ENCODE measurements at places on chromosomes 3 and 15. TPM values are rescaled to one million over a fixed set of nuclear protein-coding genes. Genes with fewer than 3 reads are reported as not detected.

GRCh38 chr15:56919609-56920366, 1.3 kb downstream of the TCF12 start:
- peak; percentile 79 for DNase-seq

DNA sequence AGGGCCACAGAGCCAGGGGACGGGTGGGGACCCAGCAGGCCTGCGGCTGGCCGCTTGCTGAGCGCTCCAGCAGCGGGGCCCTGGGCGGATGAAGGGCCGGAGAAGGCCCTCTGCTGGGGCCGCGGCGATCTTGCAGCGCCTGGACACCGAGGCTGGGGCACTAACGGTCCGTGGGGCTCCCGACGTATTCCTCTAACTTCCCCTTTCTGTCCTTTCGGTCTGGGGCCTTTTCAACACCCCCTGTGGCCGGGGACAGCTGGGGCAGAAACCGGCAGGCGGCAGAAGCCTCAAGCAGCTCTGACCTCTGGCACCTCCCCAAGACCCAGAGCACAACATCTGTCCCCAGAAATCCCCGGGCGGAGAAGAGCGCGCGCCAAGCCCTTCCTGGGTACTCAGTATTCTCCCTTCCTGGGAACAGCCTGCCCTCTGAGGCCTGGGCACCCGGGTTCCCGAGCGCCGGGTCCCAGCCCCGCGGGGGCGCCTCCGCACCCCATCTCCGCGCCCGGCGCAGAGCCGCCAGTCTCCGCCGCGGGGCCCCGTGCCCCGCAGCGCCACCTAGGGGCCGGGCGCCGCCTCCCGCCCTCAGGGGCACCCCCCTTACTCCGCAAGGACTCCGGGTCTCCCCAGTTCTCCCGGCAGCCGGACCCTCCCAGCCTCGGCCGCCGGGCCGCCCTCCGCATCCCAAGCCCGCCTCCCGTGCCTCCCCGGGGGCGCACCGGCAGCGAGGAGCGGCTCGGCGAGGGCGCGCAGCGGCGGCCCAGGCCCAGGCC, 582 bp upstream of the SLCO3A1 start:
- DNase-seq, result peak; percentile 78

DNA sequence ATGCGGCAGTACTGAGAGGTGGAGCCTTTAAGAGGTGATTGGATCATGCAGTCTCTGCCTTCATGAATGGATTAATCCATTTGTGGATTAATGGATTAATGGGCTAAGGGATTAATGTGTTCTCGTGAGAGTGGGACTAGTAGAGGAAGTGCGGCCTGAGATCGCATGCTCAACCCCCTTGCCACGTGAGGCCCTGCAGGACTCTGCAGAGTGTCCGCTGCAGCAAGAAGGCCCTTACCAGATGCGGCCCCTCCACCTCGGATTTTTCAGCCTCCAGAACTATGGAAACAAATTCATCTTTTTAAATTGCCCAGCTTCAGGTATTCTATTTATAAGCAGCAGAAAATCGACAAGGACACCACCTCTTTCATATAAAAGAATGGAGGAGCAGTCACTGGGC, 148.8 kb downstream of the TPRA1 start:
- DNase-seq, result no peak

- peak; percentile 83 for DNase-seq
Measured at GRCh38 chr15:94119923-94120775, 111.2 kb upstream of the MCTP2 start.

DNA sequence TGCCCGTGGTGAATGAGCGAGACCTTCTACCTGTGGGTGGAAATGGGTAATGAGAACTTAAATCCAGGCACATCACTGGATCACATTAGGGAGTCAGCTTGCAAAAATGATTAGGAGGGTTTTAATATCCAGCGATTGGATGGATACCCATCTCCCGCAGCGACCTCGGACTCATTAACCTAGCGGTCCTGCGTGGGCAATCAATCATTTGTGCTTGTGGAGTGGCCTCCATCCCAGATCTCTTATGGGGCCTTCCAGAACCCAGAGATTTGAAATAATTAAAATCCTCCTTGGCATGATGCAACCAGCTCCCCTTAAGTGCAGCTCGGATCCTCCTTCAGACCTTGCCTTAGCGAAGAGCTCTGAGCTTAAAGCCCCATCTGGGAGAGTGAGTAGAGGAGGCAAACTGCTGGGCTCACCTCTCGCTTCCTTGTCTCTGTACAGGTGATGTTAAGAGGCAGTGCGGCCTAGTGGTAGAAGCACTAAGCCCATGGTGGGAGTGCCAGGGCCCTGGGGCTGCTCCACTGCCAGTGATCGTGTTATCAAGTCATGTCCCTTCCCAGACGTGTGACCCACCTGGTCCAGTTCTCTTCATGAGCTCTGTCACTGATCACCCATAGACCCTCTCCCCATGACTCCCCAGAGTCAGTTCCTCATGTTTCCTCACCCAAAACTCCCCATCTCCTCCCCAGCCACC, 285.2 kb upstream of the TLE3 start:
- DNase-seq, result no peak

- DNase-seq, result peak; percentile 80
Measured at GRCh38 chr3:71584394-71585011, 975 bp upstream of the FOXP1 start.

STRIT1 gene
- 10.3 TPM for polyA plus RNA-seq

DNA sequence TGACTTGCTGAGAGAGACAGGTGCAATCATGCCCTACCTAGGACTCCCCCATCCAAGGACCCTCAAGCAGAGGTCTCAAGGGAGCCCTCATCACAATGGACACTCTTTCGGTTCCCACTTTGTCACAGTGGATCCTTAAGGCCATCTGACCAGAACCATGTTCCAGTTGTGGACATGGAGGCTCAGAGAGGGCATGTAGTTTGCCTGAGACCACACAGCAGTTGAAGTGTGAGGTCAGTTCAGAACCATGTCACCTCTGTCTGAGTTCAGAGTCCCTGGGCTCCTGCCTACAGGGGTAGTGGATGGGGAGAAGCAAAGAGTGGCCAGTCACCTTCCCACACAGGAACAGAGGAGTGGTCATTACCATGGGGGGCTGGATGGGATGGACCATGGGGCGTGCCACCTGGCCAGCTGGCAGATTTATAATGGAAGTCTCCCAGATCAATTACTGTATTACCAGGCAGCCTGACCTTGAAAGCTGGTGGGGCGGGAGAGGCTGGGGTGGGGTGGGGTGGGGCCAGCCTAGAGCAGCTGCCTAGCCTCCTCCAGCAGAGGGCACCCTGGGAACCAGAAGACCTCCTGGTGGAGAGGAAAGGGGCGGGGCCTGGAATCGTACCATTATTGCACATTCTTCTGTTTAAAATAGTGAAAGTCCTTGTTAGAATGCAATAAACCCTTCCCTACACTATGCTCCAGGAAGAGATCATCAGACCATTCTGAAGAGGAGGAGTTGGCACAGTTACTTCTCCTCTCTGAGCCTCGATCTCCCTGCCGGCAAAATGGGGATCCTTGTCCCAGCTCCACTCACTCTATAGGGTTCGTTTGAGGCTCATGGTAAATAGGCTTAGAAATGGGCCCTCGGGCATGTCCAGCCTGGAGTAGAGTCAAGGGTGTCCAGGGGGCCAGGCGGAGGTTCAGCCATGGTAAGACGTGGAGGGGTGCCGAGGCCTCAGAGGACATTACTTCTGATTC, 26.9 kb upstream of the LINGO1 start:
- peak; percentile 74 for DNase-seq

DNA sequence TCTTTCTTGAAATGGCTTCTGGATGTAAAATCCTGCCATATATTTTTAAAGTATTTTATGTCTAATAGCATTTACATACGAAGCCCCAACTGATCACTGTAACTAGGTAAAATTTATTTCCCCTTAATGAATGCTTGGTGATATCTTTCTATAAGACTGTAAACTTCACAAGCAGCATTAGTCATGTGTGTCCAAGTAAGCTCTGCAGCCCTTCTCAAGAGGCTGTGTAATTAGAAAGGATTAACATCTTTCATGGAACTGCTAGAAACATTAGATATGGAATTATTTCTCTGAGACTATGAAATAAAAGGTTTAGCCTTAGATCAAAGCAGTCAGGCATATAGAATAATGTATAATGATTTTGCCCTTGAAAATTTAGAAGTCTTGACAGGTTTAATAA, 143.3 kb downstream of the EPHA3 start:
- DNase-seq, result no peak

GRCh38 chr15:100648951-100649350, 46.6 kb downstream of the ASB7 start:
- DNase-seq, result no peak

All from small intestine (tissue), 16 donors.